Karpas-422 (cell line): ENCODE measurements at places on chromosomes 3 and 15. TPM values are rescaled to one million over a fixed set of nuclear protein-coding genes. Genes with fewer than 3 reads are reported as not detected.
A peak's percentile ranks its signal among the peaks of the same experiment; 100 is the strongest.

GRCh38 chr15:37756407-37756806 lies 178.0 kb upstream of the TMCO5A start:
- DNase-seq, result no peak

- no peak for DNase-seq
Observed at GRCh38 chr3:66154444-66154861, 66.3 kb upstream of the SLC25A26 start.

DNA sequence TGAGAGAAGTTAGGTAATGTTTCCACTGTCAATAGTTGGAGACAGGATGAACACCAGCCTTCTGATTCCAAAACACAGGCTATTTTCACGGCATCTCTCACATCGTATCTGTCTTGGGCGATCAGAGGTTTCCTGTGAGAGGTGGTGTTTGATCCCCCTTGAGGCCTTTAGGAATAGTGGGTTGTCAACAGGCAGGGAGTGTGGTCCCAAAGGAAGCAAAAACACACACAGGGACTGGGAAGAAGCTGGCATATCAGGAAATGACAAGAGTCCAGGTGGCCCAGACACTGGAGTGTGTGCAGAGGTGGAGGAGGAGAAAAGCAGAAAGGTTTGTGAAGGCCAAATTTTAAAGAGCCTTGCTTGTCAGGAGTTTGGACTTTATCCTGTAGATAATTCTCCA lies 6.6 kb upstream of the MAGEF1 start:
- no peak for DNase-seq

GRCh38 chr3:188830893-188831292 lies 340.9 kb upstream of the TPRG1 start:
- DNase-seq, result peak; percentile 54

P2RY14 gene
- total RNA-seq, result not detected in 2 replicates
